T-helper 9 cell (primary cell): ENCODE measurements at places on chromosomes 11 and 22.

- no peak for DNase-seq
Observed at GRCh38 chr11:91243630-91244029, 981.0 kb upstream of the FAT3 start.

- no peak for DNase-seq
Observed at GRCh38 chr22:45429424-45429823, 15.9 kb downstream of the RIBC2 start.

GRCh38 chr11:17564687-17565042, 17.6 kb downstream of the OTOG start:
- DNase-seq: no peak

- no peak for DNase-seq
Observed at GRCh38 chr22:25853501-25854284, 111.7 kb downstream of the MYO18B start.

DNA sequence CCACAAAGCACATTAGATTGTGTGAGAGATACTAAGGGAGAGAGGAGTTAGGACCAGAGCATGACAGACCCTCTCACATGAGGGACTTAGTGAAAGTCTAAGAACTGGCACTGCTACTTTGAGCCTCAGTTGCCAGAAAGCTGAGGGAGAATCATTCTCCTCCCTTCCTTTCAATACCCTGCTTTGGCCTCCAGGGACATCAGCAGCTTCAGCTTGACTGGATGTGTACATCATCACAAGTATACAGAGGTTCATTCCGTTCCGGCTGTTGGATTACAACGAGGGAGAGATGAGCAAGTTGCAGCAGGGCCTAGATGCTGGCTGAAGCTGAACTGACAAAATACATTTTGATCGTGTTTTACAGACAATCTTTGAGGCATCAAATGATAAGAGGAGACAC, 15.7 kb upstream of the ANO5 start:
- no peak for DNase-seq

DNA sequence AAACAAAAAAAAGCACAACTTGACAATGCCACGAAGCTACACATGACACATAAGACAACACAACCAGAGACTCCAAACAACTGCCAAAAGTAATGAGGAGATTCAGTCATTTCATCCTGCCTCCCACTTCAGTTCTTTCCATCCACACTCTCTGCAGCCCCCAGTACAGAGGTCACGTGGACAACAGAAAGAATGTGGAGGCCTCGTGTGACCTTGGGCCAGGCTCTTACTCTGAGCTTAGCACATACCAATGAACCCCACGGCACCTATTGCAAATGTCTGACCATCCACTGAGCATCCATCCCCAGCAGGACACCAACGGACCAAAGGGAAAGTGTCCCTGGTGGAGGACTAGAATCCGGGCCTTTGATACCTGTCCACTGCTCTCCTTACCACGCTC, 12.5 kb downstream of the CBX7 start:
- DNase-seq: no peak

DNA sequence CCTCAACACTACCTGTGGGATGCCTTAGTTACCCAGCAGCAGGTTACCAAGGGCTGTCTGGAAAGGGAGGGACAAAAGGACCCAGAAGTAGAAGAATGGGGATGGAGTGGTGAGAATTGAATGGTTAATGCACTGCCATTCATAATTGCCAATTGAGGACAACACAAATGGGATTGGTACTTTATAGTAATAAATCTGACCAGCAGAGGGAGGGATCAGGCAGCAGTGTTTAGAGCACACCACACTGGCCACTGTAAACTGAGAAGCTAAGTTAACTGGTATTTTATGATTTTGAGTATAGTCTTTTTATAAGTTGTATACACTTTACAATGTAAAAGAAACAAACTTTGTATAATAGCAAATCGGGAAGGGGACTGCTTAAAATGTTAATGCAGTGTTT, 10.7 kb downstream of the TBRG1 start:
- no peak for DNase-seq

GRCh38 chr11:86155200-86155844, 86.4 kb upstream of the PICALM start:
- DNase-seq: no peak

DNA sequence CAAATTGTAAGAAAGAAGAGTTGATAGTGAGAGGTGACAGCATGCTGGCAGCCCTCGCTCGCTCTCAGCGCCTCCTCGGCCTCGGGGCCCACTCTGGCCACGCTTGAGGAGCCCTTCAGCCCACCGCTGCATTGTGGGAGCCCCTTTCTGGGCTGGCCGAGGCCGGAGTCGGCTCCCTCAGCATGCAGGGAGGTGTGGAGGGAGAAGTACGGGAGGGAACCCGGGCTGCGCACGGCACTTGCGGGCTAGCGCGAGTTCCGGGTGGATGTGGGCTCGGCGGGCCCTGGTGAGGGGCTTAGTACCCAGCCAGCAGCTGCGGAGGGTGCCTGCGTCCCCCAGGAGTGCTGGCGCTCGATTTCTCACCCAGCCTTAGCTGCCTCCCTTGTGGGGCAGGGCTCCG, 539.7 kb upstream of the CCDC179 start:
- no peak for DNase-seq

DNA sequence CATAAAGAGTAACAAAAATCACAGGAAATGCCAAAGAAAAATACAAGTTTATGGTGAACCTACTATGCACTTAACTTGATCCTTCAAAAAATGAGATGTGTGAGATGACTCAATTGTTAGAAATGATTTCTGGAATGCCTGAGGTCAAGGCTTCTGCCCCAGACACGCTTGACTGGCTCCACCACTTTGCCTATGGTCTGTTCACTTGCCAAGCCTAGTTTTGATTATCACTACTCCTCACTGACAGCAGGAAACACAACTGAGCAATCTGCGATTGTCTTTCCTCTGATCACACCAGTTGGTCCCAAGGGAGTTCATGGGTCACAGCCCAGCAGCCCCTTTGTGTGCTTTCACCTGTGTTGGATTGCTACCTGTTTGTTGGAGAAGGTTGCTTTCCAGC, 20.6 kb upstream of the PRDM10 start:
- no peak for DNase-seq

GRCh38 chr11:122900587-122901202, 18.1 kb downstream of the JHY start:
- no peak for DNase-seq

DNA sequence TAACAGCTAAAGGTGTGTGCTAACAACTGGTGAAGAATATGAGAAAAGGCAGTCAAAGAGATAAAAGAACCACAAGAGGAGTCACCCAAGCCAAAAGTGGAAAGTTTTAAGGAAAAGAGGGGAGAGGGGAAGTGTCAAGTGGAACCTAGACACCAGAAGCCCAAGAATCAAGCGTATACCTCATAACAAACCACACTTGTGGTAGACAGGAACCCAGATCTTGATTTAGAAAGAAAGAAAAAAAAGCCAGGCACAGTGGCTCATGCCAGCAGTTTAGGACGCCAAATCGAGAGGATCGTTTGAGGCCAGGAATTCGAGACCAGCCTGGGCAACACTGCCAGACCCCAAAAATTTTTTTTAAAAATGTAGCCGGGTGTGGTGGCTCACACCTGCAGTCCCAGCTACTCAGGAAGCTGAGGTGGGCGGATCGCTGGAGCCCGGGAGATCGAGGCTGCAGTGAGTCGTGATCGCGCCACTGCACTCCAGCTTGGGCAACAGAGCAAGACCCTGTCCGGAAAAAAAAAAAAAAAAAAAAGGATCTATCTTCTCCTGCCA, 877 bp downstream of the SLC25A17 start:
- DNase-seq: no peak

DNA sequence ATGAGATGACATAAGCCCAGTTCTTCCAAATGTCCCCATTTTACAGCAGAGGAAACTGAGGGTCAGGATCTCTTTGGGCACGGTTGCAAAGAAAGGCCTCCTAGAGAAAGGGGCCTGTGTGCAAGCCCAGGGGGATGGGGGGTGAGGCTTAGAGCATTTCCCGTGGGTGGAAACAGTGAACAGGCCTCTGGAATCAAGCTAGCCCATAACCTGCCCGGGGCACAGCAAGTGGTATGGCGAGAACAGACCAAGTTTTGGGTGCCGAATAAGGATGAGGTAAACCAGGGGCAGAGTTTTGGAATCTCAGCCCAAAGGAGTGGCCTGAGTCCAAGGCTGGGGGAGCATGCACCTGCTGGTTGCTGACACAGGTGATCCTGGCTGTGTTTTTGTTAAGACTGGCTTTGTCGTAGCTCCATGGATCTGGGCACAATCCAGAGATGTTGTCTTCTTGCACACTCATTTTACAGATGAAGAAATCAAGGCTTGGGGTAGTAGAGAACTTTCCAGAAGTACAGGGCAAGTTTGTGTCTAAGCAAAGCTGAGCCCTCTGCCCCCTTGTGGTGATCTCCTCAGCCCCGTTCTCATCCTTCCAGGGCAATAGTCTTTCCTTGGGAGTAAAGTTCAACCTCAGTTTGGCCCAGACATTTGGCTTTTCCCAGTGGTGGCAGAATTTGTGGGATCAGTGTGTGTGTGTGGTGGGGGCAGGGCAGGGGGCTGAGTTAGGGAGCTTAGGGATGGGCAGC, 53.5 kb upstream of the MYEOV start:
- no peak for DNase-seq

DNA sequence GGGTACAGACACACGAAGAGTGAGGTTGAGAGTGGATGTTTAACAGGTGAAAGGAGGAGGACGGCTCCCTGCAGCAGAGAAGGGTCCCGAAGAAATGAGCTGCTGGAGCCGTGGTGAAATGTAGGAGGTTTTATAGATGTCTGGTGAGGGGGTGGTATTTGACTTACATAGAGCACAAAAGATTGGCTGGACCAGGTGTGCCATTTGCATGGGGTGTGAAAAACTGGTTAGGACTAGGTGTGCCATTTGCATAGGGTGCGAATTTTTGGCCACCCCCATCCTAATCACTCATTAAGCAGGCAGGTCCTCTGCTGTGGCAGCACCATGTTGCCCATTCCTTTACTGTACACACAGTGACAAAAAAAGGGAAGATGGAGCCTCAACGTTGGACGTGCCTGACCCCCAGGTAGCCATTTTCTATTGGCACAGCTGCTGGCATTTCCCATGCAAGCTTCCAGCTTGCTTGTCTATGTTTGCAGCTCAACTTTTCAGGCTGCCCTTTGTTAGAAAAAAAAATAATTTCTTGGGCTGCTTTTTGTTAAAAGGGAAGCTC, 581.7 kb upstream of the B3GAT1 start:
- DNase-seq: no peak

DNA sequence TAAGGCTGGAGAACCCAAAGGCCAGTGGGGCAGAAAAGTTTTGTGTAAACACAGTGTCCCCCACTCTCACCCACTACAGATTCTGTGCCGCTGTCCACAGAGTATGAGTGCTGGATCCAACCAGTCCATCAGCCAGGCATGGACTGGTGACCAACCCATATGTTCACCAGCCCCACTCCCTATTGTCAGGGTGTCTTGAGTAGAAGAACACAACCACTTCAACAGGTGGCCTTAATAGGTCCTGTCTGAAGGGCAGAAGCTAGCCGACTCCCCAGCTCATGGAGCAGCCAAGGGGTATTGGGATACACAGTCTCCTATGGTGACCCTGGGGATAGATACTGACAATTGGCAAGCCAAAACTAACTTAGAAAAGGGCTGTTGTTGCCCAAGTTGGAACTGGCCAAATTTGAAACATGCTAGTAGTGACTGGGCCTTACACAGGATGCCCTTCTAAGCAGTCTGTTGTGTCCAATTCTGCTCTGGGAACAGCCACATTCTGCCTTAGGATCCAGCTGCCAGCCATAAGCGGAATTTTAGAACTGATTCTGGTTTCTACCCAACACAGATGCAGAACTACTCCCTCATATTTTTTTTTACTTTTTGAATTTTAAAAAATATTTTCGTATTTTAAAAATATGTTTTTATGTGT, 19.8 kb upstream of the PGM2L1 start:
- DNase-seq: no peak

- DNase-seq: no peak
Observed at GRCh38 chr22:39361496-39361895, 11.7 kb downstream of the SYNGR1 start.

GRCh38 chr11:132408877-132409276, 1038.5 kb downstream of the NTM start:
- DNase-seq: no peak

DNA sequence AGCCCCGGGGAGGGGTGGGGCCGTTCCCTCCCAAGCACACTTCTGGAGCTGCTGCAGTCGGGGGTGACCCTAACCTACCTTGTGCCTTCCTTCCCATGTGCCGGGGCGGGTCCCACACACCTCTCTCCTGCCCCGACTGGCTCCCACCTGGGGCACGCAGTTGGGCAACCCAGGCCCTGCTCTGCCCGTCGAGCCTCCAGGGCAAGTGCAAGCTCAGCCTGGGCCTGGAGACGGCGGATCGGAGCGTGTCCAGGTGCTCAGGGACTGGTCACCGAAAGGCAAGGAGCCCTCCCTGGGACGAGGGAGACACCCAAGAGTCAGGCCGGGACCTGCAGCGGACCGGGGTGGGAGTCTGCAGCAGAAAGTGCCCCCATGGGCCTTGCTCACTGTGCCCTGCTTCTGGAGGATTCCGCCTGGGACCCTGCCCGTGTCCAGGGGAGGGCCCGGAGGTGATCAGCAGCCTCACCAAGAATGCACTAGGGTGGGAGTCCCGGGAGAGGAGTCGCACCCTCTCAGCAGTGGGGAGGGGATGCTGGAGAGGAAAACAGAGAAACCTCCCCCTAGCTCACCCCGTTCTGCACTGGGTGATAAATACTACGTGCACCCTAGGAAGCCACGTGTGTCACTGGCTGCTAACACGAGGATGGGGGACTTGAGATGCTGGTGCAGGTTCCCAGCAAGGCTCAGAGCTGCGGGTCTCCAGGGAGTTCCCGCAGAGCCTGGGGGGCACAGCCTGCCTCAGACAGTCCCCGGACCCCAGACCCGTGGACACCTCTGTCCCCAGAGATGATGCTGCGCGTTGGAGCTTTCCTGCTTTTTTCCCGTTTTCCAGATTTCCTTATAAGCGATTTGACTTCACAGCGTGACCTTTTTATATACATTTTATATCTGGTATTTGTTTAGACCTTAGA, 5.2 kb upstream of the GATD1 start:
- DNase-seq: no peak

GRCh38 chr11:34380696-34381095, 22.9 kb upstream of the ABTB2 start:
- no peak for DNase-seq

- DNase-seq: no peak
Observed at GRCh38 chr22:39612811-39613548, 42.4 kb downstream of the CACNA1I start.

DNA sequence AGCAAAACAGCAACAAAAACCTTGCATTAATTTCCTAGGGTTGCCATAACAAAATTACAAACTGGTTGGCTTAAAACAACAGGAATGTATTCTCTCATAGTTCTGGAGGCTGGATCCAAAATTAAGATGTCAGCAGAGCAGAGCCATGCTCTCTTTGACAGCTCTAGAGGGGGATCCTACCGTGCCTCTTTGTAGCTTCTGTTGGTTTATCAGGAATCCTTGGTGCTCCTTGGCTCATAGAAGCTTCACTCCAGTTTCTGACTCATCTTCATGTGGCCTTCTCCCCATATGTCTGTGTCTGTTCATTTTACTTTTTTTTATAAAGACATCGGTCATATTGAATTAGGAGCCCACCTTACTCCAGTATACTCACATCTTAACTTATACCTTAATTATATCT, 90.5 kb upstream of the POU2AF2 start:
- DNase-seq: no peak
